Lower leg skin (tissue), 4 donors: ENCODE measurements at places on chromosomes 16 and 17. TPM values are rescaled to one million over a fixed set of nuclear protein-coding genes. Genes with fewer than 3 reads are reported as not detected.

CCL2 gene
- total RNA-seq: 13.1 TPM

MFAP4 gene
- total RNA-seq: 65.7 TPM

MT1M gene
- total RNA-seq: 29.7 TPM

RUNDC3A gene
- total RNA-seq: 29.5 TPM
